ENCODE measurements at places on chromosomes 4 and X.

DNA sequence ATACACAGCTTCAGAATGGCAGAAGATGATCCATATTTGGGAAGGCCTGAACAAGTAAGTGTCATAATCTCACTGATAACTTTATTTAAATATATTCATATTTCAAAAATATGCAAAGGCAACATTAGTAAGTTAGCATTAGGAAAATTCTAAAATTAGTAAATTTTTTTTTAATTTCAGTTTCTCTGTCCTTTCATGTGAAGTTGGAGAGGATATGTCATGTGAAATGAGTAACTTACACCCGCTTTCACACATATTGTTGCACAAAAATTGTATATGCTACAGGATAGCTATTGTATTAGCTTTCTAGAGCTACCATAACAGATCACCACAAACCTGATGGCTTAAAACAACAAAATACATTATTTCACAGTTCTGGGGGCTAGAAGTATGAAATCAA is 24.3 kb downstream of the NFKB1 start:
- DNase-seq = no peak

DNA sequence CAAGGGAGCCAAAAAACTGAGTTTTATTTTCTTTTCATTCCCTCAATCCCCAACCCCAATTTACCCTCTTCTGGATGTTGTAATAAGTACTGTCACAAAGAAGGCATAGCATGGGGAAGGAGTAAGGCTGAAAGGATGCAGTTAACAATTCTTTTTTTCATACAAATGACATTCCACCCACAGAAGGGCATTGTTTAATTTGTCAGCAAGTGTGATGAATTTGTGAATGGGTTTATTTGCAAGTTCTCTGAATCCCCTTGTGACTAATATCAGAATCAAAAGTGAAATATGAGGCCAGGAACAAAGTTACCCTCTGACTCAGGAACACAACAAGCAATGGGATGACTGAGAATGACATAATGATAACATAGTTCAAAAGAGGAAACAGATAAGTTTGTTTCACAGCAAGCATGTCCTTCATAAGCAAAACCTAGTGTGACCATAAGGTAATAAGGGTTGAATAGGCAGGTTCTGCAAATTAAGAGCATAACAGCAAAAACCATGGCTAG is 2.1 kb downstream of the GEMIN8 start:
- no peak for DNase-seq

- DNase-seq = no peak
These were observed 33.2 kb downstream of the STAG2 start for GRCh38 chrX:123994730-123995129.

GRCh38 chr4:172141025-172141424 is 327.8 kb downstream of the GALNTL6 start:
- no peak for DNase-seq

GRCh38 chr4:115687052-115687755 is 573.8 kb upstream of the NDST4 start:
- no peak for DNase-seq

GRCh38 chr4:76035141-76035540 is 729 bp downstream of the CXCL11 start:
- DNase-seq = no peak

DNA sequence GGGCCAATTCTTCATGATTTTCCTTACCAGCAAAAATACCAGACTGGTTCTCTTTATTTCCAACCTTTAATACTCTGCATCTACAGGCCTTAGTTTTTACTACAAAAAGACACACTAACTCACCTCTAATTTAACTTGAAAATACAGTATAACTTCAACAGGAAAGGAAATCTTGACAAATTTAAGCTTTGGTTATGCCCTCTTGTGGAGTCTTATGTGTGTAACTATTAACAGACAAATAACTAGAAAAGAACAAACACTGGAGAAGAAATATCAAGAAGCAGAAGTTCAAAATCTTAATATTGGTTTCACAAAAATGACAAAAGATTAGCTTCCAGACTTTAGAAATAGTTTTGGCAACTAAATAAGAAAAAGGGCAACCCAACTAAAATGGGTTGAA is 33.0 kb downstream of the PPA2 start:
- DNase-seq = no peak

Measured in stimulated activated CD4-positive, alpha-beta T cell treated with anti-CD3 and anti-CD28 coated beads, TNF-alpha, amount 100 ng/mL, for 48 hours (primary cell).